H1 (cell line): ENCODE measurements at places on chromosomes 16 and 17. TPM values are rescaled to one million over a fixed set of nuclear protein-coding genes. Genes with fewer than 3 reads are reported as not detected.

The CACNG5 gene
- total RNA-seq: 1.3 and 2.2 TPM in 2 replicates

DNA sequence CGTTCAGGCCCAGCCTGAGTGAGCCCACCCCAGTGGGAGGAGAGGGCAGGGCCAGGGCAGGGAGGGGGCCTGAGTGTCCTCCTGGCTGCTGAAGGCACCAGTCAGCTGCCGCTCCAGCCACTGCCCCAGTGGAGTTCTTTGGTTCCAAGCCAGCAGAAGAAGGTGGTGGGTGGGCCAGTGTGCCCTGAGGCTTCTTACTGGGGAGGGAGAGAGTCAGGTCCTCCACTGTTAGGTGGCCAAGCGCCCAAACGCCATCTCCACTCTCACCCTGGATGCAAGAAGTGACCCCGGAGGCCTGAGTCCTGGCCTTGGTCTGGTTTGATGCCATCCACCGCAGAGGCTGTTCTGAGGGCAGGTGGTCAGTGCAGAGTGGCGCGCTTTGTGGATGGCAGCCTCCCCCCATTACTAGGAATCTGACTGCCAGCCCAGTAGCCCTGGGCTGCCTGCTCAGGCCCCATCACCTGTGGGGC is 2.2 kb downstream of the RNF213 start:
- no peak for DNase-seq

GRCh38 chr17:52047086-52047485 is 111.4 kb downstream of the CA10 start:
- no peak for DNase-seq

- no peak for DNase-seq
These were observed 87.6 kb upstream of the TBC1D3K start for GRCh38 chr17:37836593-37836992.

DNA sequence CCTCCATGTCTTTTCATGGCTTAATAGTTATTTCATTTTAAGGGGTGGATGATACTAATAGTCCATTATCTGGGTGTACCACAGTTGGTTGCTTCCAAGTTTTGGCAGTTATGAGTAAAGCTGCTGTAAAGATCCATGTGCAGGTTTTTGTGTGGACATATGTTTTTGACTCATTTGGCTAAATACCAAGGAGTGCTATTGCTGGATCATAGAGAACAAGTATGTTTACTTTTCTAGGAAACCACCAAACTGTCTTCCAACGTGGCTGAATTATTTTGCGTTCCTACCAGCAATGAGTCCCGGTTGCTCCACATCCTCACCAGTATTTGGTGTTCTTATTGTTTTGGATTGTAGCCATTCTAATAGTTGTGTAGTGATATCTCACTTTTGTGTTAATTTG is 181.9 kb downstream of the SPECC1 start:
- DNase-seq: no peak

DNA sequence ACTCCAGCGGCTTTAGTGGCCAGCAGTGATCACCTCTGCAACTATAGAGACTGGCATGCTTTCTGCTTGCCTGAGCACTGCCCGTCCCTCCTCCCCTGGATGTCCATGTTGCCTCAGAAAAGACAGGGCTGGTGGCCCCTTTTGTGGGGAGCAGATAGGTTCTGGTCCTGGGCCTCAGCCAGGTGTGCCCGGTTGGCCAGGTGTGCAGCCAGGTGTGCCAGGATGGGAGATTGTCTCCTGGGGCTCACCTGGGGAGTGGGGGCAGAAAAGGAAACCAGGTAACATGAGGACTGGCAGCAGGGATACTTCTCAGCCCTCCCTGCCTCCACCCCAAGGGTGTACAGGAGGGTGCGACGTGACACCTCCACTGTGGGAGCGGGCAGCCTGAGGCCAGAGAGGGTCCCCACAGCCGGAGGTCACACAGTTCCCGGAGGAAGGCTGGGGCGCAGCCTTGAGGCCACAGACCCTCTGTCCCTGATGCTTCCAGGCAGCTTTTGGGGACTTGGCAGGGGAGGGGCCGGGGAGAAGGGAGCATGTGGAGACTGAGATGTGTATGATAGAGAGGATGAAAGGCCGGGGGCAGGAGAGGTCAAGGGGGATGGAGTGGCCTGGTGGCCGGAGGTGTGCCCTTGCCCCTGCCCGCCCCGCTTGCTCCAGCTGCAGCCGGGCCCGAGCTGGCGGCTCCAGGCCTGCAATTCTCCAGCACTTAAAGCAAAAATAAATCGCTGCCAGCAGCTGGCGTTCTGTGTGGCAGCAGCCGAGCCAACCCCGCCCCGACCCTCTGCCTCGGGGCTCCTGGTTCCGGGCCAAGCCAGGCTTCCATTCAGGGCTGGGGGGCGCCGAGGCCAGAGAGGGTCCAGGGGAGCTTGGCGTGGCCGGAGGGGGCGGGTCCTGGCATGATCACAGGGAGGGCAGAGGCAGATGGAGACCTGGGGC is 6.7 kb downstream of the KCNJ12 start:
- DNase-seq: no peak

DNA sequence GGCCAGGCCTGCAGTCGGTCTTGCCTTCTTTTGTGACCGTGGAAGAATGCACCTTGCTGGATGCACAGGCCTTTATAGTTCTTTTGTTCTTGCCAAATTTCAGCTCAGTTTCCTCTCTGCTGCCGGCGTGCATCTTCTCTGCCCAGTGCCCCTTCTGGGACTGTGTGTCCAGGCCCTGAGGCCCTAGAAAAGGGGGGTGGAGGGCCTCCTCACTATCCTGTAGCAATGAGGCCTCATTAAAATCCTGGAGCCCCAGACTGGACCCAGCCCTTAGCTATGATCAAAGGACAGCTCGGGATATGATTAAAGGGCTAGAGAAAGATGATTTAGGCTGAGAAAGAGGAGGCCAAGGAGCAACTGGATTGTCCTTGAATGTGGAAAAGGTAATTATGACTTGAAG is 229.8 kb downstream of the SEC14L1 start:
- no peak for DNase-seq

DNA sequence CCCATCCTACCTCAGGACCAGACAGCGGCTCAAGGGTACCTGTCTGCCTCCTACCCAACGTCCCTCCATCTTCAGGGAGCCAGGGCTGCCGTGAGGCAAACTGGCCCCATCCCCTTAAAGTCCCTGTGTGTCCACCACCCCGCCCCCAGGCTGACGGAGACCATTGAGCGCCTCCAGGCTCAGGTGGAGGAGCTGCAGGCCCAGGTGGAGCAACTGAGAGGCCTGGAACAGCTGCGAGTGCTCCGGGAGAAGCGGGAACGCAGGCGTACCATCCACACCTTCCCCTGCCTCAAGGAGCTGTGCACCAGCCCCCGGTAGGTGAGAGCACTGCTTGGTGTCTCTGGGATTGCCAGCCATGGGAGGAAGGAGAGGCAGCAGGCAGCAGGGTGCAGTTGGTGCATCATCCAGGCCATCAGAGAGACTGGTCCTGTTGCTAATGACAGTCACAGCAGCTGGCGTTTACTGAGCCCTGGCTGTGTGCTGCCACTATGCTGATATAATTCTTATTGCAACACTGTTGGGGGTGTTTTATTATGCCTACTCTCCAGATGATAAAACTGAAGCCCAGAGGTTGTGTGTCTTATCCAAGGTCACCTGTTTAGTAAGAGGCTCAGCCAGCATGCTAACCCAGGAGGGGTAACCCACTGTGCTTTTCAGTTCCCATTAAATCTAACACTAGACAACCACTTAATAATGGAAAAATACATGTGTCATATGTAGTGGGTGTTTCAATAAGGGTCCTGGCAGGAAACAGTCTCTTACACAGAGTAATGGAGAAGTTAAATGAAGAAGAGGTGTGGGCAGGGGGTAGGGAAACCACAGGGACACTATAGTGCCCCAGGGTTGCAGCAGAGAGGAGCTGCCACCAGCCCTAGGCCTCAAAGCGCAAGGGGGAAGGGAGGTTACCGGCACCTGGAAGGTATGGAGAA is 10.3 kb upstream of the MRPL58 start:
- DNase-seq: no peak
